ENCODE measurements at places on chromosomes 16 and 17. TPM values are rescaled to one million over a fixed set of nuclear protein-coding genes. Genes with fewer than 3 reads are reported as not detected.

The RAB34 gene
- total RNA-seq, result 139 TPM

The MAP2K6 gene
- 5.3 TPM for total RNA-seq

The DNAH9 gene
- 0.63 TPM for total RNA-seq

The TBC1D28 gene
- not detected for total RNA-seq

The ABCA9 gene
- 11.3 TPM for total RNA-seq

The SOST gene
- total RNA-seq, result not detected

The KIFC3 gene
- total RNA-seq, result 59.5 TPM

The HBQ1 gene
- total RNA-seq, result 2.8 TPM

The SLC12A3 gene
- not detected for total RNA-seq

The AOC3 gene
- 7.8 TPM for total RNA-seq

The TNFRSF17 gene
- not detected for total RNA-seq
